Right lobe of liver (tissue), 6 donors: ENCODE measurements at places on chromosomes 5 and 9.

DNA sequence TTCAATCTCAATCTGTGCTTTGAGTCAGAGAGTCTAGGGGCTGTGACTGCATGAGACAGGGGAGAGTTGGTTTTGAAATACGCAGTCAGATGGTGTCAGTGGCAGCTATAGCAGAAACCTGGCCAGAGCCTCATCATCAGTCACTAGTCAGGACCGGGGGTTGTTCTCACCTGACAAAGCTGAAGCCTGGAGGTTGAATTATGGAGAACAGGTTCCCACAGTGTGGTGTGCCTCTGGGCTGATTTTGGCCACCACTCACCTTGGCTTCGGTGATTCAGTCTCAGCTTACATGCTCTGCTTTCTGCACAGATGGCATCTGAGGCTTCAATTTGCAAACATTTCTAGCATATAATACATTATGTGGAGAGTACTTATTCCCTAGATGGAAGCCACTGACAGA lies 387.3 kb downstream of the YTHDC2 start:
- DNase-seq, result no peak

DNA sequence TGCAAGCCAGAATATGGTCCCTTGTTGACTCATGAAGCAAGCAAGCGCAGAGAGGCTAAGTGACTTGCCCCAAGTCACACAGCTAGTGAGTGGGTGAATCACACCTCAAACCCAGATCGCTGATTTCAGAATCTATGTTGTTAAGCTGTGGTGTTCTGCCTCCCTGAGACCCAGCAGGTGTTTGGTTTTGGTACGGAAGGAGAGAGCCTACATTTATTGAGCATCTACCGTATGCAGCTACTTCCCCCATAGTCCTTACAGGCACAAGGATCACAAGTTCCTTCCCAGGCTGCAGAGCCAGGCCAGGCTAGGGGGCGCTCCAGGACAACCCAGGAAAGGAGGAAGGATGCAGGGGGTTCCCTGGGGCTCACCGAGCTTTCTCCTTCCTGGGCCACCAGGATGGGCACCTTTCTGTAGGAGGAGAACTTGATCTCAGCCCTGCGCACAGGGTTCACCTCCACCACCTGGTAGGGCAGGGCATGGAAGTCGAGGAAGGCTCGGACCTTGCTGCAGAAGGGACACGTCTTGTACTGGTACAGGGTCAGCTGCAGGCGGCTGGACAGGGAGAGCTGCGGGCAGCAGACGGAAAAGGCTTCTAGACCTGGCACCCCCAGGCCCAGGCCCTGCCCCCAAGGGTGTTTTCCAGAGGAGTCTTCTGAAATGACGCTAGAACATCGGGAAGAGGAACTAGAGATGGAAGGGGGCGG lies 2.5 kb downstream of the PTGES2 start:
- DNase-seq, result peak; percentile 64

GRCh38 chr5:150780187-150780692 lies 1.7 kb downstream of the SMIM3 start:
- DNase-seq, result no peak

- DNase-seq, result no peak
Measured at GRCh38 chr9:89752154-89752553, 147.3 kb downstream of the GADD45G start.

DNA sequence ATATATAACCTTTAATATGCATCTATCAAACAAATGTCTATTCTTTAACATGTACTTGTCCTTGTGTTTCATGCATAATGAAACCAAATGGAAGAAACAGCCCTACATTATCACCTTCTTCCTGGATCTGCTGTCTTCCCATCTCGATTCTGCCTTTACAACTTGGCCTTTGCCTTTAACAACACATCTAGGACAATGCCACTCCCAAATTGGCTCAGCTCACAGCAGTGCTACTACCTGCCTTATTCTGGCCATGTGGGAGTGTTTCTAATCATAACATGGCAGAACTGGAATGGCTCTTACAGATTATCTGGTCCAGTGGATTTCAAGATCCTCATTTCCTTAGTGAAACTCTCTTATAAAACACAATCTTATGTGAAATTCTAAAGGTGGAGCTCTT lies 176.5 kb downstream of the CARTPT start:
- DNase-seq, result no peak

DNA sequence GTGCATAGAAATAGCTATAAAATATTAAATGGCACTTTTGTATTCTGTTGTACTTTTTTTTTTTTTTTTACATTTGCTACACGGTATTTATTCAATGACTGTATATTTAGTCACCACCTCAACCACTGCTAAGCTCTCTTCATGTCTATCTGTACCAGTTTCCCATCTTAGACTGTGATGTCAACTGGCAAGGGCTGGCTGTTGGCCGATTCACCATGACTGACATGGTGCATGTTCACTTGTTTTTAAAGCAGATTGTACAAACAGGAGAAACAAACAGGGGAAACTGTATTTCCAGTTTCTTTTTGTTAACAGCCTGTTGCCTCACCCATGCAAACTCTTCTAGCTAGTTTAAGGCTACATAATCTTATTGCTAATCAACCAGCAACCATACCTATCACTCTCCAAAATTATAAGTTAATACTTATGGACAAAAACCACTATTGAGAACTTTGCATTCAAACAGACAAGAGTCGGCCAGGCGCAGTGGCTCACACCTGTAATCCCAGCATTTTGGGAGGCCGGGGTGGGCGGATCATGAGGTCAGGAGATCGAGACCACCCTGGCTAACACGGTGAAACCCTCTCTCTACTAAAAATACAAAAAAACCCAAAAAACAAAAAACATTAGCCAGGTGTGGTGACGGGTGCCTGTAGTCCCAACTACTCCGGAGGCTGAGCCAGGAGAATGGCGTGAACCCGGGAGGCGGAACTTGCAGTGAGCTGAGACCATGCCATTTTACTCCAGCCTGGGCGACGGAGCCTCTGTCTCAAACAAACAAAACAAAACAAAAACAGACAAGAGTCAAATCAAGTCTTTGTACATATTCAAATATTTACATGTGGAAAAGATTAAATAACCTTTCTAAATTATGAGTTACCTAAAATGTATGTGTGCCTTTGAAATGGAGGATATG lies 13.2 kb downstream of the ZFAND5 start:
- no peak for DNase-seq

DNA sequence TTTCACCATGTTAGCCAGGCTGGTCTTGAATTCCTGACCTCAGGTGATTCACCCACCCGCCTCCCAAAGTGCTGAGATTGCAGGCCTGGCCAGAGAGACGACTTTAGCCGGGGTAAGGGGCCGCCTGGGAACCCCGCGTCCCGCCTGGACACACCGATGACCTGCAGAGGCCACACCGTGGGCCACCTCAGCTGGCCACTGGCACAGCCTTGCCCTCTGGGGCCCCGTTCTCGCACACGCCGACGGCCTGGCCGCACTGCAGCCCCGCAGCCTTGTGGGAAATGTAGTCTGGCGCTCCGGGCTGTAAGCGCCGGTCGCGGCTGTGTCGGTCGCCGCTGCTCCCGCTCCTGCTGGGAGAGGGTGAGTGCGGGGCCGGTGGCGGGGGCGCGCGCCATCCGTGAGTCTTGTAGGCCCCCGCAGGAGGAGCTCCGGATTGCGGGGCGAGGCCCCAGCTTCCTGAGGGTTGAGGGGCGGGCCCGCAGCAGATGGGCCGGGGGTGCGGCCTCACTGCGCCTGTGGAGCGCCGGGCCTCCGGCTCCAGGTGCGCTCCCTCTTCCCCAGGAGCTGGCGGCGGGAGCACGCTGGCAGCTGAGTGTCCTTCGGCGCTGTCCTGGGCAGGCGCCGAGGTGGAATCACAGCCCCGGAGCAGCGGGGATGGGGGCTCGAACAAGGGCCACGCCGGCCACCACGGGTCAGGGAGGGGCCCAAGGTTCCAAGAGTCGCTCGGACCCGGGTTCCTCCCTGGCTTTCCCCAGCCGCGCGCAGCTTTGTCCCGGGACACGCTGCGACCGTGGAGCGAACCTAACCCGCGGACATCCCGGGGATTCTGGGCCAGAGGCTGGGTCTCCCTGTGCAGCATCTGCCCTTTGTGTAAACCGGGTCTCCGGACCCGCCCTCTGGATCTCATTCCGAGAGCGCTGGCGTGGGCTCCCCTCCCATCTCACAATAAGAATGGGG lies at the start of gene ZFP2:
ZFP2 (plus strand) TSS at position 299 of the 957 bp plus-strand sequence. CDS start 35,401 bp downstream, outside the sequence.
- DNase-seq, result peak; percentile 79

DNA sequence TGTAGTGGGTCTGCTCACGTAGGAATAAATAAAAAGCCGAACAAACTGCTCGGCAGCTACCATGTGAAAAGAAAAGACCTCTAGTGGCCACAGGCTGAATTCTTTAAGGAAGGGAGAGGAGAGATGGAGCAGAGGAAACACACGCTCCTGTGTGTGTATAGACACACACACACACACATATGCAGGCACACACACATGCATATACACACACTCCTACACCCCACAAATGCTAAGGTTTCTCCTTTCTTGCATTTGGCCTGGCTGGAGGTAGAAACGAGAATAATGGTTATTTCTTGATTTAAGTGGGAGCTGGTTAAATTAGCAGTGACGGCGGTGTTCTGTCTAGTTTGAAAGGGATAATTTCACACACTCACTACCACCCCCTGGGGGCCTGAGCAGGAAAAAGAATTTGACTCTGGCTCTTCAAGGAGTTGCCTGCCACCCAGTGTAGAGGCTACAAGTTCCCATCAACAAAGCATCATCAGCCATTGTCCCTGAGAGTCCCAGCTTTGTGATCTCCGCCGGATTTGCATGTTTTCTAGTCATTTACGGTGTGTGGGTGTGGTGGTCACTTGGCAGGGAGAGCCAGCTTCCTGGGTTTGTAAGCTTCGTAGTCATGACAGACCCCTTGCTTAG lies at the start of gene INSYN2B:
INSYN2B (minus strand) TSS at position 78 of the 636 bp plus-strand sequence. CDS start 96,597 bp downstream, outside the sequence.
- DNase-seq, result no peak

GRCh38 chr9:88979021-88979420 lies 12.2 kb upstream of the S1PR3 start:
- no peak for DNase-seq

DNA sequence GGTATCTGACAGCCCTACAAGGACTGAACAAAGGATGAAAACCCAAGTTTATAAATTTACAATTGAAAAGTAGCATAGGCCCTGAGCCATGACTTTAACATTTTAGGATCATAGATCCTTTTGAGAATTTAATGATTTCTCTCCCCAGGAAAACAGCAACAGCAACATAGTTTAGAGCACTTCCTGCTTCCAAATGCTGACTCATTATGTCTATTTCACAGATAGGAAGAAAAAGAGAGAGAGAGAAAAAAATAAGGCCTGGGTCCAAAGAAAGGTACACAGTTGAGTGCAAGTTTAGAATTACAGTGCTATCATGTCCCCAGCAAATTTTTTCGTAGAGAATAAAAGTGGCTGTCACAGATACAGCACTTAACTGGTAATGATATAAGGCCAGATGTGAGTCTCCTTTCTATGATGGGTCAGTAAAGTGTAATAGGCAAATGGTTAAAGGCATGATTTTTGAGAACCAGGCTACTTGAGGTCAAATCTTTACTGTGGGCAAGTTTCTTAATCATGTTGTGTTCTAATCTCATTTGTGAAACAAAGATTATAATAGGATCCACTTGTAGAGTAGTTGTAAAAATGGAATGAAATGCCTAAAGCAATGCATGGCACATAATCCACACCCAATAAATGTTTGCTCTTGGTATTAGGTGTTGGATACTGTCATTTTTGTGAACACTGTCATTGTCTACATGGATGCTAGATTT lies 12.3 kb upstream of the PPP2R2B start:
- no peak for DNase-seq

DNA sequence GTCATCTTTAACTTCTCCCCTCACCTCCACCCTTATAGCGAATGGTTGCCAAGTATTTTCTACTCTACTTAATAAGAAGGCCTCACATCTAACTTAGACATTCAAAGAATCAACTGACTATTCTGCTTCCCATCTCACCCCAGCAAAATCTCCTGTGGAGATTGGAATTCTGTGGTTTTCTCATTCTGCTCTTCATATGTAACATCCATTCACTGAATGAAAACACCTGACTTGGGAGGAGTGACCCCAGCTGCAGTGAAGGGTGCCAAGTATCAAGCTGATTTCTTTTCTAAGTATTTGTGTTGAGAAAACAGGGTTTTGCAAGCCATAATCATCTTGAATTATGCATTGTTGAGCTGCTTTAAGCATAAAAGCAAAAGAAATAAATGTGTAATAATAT lies 42.5 kb upstream of the TAF1L start:
- no peak for DNase-seq

- no peak for DNase-seq
Measured at GRCh38 chr9:127207734-127208410, 56.7 kb upstream of the GARNL3 start.

DNA sequence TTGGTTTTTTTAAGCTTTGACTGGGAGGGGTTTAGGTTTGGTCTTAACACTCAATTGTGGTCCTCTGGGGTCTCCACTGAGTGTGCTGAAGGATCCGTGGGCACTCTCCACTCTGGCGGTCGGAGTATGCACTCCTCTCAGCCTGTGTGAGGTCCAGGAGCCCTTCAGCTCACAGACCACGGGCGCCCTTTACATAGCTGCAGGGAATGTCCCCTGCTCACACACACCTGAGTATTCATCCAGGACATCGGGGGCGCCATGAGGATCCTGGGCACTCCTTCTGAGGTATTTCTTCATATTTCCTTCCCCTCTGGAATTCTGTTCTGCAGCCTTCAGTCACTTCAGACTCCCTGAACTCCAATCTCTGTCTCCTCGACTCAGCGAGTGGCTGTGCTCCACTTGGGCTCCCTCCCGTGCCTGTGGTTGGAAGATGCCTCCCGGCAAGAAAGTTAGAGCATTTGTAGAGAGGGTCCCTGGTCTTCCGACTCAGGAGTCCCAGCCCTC lies 12.5 kb downstream of the TRIP13 start:
- no peak for DNase-seq

- no peak for DNase-seq
Measured at GRCh38 chr9:133916159-133916541, 76.0 kb downstream of the VAV2 start.

GRCh38 chr5:109878887-109879286 lies 189.2 kb downstream of the MAN2A1 start:
- DNase-seq, result no peak

- DNase-seq, result no peak
Measured at GRCh38 chr5:102772273-102772672, 17.2 kb downstream of the PAM start.

DNA sequence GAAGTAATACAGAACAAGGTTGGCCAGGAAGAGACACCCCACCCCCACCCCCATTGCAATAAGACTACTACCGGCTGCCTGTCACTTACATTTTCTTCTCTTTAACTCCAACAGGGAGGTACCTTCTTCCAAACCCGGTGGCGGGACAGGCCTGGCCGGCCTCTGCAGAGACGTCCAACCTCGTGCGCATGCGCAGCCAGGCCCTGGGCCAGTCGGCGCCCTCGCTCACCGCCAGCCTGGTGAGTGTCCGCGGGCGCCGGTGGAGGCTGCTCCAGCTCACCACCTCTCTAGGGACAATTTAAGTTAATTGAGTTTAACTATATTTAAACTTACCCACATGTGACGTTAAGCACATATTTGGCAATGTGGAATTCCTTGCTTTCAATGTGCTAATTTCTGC lies 192.4 kb downstream of the MAST4 start:
- no peak for DNase-seq

DNA sequence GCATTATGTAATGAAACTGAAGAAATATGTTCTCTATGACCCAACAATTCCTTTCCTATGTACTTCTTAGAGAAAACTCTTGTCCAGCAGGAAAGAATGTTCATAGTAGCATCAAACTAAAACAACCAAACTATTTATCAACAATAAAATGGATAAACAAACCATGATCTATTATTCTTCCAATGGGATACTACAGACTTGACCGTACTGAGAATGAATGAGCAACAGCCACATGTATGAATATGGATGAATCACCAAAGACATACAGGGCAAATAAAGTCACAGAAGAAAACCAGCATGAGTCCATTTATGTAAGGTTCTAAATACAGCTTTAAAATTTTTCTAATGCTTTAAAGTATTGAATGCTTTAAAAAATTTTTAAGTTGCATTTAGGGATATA lies 73.6 kb upstream of the SUSD1 start:
- DNase-seq, result no peak
